Renal pelvis (tissue), 12 donors: ENCODE measurements at places on chromosomes 5 and 9. TPM values are rescaled to one million over a fixed set of nuclear protein-coding genes. Genes with fewer than 3 reads are reported as not detected.

Gene TSSK1B
- 0.16 TPM for polyA plus RNA-seq

Gene GARIN3
- not detected for polyA plus RNA-seq

Gene LNPEP
- 24.2 TPM for polyA plus RNA-seq

Gene CRAT
- polyA plus RNA-seq: 48.3 TPM

Gene PCDHGA8
- polyA plus RNA-seq: 0.81 TPM

Gene ZBTB5
- 33.5 TPM for polyA plus RNA-seq

Gene ACTBL2
- polyA plus RNA-seq: not detected

Gene GABRP
- 2.2 TPM for polyA plus RNA-seq

Gene BNC2
- polyA plus RNA-seq: 8.1 TPM

Gene BASP1
- 97.1 TPM for polyA plus RNA-seq

Gene CDC14B
- 28.7 TPM for polyA plus RNA-seq

Gene QRFP
- 0.56 TPM for polyA plus RNA-seq

Gene FGF10
- 8.4 TPM for polyA plus RNA-seq
